ENCODE measurements at places on chromosomes 1 and 21. TPM values are rescaled to one million over a fixed set of nuclear protein-coding genes. Genes with fewer than 3 reads are reported as not detected.

GRCh38 chr21:44421901-44422840, 33.1 kb upstream of the LRRC3 start:
- no peak for DNase-seq

DNA sequence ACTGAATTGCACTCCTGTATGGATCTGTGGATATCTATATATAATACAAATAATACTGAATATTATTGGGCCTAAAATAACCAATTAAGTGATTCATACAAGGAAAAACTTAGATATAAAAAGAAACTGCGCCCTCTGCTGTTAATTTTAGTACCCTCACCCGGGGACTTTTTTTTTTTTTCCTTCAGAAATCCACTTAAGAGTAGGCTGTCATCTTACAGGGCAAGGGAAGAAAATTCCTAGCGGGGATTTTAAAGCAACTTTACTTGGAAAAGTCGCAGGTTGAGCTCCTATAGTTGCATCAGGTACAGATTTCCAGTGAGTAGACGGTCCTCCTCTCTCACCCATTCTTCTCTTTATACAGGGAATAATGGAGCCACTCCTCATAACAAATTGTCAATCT, 1.3 kb downstream of the NTNG1 start:
- DNase-seq = peak; percentile 16

GRCh38 chr1:30974536-30974935, 66.0 kb upstream of the SDC3 start:
- no peak for DNase-seq

SLC35F3 gene
- total RNA-seq = 0.07 TPM

VSIG8 gene
- total RNA-seq = not detected

UMODL1 gene
- total RNA-seq = not detected

GJA9 gene
- total RNA-seq = not detected

PSMD4 gene
- 243 TPM for total RNA-seq

PTGER3 gene
- total RNA-seq = 33.3 TPM

Measured in K562 (cell line).